ENCODE measurements at places on chromosomes 16 and 17.

DNA sequence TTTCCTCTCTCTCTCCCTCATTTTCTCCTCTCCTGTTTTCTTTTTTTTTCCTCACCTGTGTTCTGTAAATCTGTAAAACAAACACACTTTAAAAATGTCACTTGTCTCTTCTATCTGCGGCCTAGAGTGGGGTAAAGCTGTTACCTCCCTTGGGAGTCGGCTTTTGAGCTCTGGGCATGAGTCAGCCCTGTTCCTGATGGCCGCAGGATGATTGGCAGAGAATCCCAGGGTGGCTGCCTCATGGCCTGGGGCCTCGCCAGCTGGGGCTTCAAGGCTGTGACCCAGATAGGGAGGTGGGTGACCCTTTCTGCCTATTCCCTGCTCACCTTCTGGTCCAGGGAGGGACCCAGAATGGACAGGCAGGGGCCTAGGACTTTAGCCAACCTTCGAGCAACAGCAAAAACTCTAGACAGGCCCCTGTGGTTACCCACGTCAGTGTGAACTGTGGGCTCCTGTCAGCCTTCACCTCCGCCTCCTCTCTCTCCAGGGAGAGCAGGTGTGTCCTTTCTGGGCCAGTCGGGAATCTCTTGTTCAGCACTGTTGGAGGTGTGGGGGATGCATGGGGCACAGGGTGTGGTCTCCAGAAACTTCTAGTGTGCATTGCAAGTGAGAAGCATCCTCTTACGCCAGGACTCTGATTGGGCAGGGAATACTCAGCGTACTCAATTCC lies 87.4 kb downstream of the RAP1GAP2 start:
- no peak for DNase-seq

- DNase-seq = peak; percentile 22
These were observed 167.9 kb upstream of the GSE1 start for GRCh38 chr16:85445064-85445778.

DNA sequence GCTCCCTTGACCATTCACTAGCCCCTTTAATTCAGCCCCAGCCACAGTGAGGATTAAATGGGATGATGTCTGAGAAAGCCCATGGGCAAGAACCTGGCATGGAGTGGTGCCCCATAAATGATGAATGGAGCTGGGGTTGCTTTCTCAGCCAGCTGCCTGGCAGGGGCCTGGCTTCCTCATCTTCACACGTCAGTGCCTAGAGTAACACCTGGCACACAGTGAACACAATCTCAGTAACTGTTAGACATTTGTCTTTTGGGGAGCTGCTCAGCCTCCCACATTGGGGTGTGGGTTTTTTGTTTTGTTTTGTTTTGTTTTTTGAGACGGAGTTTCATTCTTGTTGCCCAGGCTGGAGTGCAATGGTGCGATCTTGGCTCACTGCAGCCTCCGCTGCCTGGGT lies 47.5 kb upstream of the MEOX1 start:
- no peak for DNase-seq

- DNase-seq = no peak
These were observed 18.5 kb downstream of the CRLF3 start for GRCh38 chr17:30805944-30806456.

DNA sequence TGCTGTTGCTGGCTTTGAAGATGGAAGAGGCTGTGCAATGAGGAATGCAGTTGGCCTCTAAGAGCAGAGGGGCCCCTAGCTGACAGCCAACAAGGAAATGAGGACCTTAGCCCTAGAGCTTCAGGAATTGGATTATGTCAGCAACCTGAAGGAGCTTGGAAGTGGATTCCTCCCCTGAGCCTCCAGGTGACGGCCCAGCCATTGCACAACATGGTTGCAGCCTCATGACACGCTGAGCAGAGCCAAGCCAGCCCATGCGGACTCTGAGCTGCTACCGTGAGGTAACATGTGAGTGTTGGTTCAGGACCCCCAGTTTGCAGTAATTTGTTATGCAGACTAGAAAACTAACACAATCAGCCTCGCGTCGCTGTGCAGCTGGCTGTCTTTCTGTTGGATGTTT lies 20.2 kb downstream of the CCDC42 start:
- DNase-seq = no peak
